ENCODE measurements at places on chromosomes 3 and 15.

DNA sequence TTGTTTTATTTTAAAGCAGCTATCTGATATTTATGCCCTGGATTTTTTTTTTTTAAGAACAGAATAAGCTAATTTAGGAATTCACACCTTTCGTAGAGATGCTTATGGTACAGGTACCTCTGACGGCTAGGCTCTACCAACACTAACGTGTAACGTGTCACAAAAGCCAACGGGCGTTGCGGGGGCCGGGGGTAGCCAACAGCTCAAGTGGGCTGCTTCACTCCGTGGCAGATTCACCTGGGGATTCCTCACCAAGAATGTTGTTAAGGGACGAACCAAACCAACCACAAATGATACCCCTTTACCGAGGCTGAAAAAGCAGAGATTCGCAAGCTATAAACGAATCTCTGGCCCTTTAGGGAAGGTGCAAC lies 1.0 kb downstream of the TMCC1 start:
- no peak for DNase-seq

- DNase-seq = no peak
These were observed 8.4 kb downstream of the PIK3R4 start for GRCh38 chr3:130738241-130738640.

DNA sequence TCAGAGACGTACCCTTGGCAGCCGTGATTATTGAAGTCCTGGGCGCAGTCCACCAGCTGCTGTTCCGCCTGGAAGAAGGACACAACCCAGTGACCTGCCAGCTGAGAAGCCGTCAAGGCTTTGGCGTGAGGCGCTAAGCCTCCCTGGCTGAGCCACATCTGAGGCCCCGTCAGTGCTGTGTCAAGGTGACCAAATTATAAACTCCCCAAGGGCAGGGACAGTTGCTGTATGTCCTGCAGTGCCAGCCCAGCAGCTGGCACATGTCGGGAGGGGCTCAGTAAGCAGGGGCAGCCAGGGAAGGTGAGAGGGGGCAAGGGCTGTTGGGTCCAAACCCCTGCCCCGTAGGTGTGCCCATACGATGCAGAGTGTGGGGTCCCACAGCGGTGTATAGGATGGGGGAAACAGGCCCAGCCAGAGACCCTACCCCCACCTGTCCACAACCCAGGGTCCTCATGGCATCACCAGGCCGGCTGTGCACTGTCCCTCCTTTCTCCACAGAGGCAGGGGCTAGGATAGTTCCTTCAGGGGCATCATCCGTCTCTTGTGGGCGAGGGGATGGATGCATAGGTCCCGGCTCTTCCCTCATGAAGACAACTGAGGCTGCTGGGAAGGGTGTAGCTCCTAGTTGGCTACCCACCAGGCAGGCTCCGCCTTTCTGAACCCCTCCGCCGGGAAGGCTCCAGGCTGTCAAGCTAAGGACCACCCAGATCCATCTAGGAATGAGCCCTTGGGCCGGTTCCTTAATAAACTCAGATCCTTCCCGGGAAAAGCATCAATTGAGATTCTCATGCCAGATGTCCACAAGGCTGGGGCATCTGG lies 13.2 kb downstream of the CTSH start:
- DNase-seq = no peak

DNA sequence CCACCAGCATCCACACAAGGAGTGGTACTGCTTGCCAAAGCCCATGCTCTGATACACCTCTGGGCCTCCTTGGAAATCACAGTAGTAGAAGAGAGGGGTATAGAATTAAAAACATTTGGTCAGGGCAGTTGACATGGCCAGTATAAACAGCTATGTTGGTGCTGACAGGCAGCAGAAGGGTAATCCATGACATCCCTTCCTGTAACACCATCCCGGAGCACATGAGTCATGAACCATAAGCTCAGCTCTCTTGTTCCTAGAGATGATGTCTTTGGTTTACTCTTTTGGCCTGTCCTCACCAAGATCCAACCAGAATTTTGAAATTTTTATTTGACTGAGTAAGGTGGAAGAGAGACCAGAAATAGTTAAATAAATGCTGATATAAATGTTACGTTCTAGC lies 132.6 kb upstream of the CTDSPL start:
- DNase-seq = no peak
